Neural crest cell (in vitro differentiated cells): ENCODE measurements at places on chromosomes 11 and 22. TPM values are rescaled to one million over a fixed set of nuclear protein-coding genes. Genes with fewer than 3 reads are reported as not detected.

C1QTNF4 gene
- total RNA-seq = 18.9 and 21.4 TPM in 2 replicates

OR8A1 gene
- not detected in 2 replicates for total RNA-seq

C22orf42 gene
- not detected in 2 replicates for total RNA-seq

FAM180B gene
- total RNA-seq = 0.35 and 0.50 TPM in 2 replicates

TRIM29 gene
- total RNA-seq = not detected in 2 replicates

ZP1 gene
- not detected in 2 replicates for total RNA-seq

LRRC75B gene
- 15.4 and 16.7 TPM in 2 replicates for total RNA-seq

DAGLA gene
- 19.7 and 21.0 TPM in 2 replicates for total RNA-seq

SLC6A5 gene
- total RNA-seq = 0.05 TPM in 1 of 2 replicates, not detected in the other

MGAT3 gene
- total RNA-seq = 20.3 and 23.5 TPM in 2 replicates

HTR3B gene
- 0.26 and 0.52 TPM in 2 replicates for total RNA-seq

C11orf52 gene
- total RNA-seq = not detected in 2 replicates

KCNJ1 gene
- total RNA-seq = not detected in 2 replicates

TSGA10IP gene
- total RNA-seq = 1.8 and 2.7 TPM in 2 replicates

MAJIN gene
- total RNA-seq = not detected in 2 replicates
